Right renal pelvis (tissue), 4 donors: ENCODE measurements at places on chromosomes 7 and 10. TPM values are rescaled to one million over a fixed set of nuclear protein-coding genes. Genes with fewer than 3 reads are reported as not detected.

Gene PDE6C
- polyA plus RNA-seq, result 0.33 TPM

DNA sequence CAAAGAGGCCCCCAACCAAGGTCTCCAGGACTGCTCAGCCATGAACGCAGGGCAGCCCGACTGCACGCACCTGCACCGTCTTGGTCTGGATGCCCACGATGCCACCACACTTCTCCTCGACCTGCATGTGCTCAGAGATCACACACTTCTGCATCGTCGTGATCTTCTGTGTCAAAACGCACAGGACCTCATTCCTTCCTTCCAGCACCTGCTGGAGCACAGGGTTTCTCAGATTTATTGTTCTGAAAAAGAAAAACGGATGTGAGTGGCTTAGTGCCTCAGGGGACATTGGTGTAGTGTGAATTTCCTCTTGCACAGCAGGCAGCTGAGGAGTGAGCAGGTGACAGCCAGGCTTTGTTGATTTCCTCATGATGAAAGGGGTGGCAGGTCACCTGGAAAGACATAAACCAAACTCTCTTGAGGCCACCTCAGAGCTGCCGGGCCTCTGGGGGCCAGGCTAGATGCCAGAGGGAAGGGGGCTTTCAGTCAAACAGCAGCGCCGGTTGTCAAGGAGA is 38.2 kb downstream of the GSDME start:
- no peak for DNase-seq

Gene LEP
- 0.25 TPM for polyA plus RNA-seq

Gene MAT1A
- polyA plus RNA-seq, result 1.3 TPM

Gene ZCWPW1
- polyA plus RNA-seq, result 5.3 TPM

GRCh38 chr7:23246555-23246954 is at the start of gene GPNMB:
TSS of gene GPNMB (plus strand) at chr7:23246775. CDS start at chr7:23246858, 83 bp downstream.
- DNase-seq, result no peak

DNA sequence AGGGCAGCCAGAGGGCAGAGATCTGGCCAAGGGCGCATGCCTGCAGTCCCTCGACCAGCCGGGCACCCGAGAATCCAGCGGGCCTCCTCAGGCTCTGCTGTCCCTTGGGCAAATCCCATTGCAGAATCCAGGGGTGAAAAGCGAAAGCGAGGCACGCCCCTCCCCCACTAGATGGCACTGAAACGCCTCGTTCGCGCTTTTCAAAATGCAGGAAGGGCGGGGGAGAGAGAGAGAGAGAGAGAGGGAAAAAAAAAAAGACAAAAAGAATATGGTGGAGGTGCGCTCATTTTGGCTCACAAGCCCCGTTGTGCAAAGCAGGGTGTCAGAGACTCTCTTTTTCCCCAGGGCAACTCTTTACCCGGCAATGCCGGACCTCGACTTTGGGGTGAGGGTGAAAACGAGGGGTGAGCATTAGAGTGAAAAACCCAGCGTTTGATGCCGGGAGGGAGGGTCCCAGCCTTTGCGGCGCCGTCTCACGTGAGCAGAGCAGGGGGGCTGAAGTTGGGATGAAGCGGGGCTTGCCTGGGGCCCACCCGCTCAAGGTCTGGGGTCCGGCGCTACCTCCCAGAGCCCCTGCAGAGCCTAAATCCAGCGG is 2.5 kb upstream of the TMEM178B start:
- DNase-seq, result no peak

- no peak for DNase-seq
Measured at GRCh38 chr10:1464881-1465417, 272.4 kb downstream of the ADARB2 start.

Gene EVX1
- 0.12 TPM for polyA plus RNA-seq

Gene PHYH
- 37.1 TPM for polyA plus RNA-seq

DNA sequence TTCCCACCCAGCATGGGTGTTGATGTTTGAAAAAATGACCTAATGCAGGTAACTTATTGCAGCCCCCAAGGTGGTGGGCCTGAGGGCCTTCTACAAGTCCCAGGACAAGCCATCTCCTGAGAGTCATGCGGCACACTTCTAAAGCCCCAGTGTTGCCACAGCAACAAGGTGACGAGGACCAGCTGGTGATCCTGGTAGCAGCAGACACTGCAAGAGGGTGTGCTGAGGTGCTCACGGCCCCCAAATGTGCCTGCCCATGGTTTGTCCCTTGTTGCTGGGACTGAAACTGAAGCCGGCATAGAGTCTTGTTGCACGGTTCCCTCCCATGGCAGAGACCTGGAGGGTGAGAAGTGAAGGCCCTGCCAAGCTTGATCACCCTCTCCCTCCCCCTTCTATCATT is 333.2 kb upstream of the MGMT start:
- no peak for DNase-seq

DNA sequence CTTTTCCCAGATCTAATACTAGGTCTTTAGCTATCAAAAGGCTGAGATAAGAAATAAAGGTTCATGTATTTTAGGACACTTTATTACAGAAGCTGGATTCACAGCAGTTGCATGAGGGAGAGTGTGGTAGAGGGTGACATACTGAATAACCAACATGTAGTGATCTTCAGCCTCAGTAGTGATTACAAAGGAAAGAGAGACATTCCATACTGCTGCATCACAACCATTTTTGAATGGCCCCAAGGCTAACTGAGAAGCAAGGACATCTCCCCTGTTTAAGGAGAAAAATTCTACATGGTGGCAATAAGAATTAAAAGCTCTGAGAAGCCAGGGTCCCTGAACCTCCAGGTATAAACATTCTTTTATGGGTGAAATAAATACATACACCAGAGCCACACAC is 35.3 kb downstream of the COG5 start:
- DNase-seq, result no peak

Gene CHST15
- 20.2 TPM for polyA plus RNA-seq

Gene OR2A5
- polyA plus RNA-seq, result 0.17 TPM

Gene NKX6-2
- polyA plus RNA-seq, result 7.8 TPM

DNA sequence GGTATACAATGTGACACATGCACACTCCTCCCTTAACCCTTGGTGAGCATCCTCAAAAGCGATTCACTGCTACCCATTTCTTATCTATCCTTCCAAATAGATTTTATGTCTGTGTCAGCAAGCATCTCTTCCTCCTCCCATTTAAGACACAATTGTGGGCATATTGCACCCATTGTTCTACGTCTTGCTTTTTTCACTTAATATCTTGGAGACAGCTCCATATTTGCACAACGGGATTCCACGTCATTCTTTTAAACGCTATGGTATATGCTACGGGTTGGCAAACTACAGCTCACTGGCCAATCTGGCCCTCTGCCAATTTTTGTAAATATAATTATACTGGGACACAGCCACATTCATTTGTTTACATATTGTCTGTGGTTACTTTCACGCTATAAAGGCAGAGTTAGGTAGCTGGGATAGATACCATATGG is 88.6 kb downstream of the RNF216 start:
- no peak for DNase-seq

GRCh38 chr10:11680496-11680895 is 61.7 kb upstream of the ECHDC3 start:
- no peak for DNase-seq

DNA sequence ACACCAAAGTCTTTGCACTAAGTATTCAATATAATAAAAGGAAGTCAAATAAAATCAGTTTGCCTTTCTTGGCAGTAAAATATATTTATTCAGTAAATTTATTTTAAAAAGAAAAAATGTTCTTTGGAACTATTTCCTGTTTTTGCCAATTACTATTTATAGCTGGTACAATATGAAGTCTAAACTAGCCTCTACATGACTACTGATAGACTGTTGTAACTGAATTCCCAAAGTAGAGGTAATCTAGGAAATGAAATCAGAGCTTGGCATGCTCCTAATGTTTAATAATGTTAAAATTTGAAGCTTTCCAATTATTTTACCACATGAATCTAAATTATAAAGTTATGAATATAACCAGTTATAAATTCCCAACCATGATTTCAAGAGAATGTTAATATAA is 385.5 kb downstream of the SEMA3D start:
- no peak for DNase-seq

Gene LIPN
- not detected for polyA plus RNA-seq

Gene CLCN1
- 0.21 TPM for polyA plus RNA-seq

- no peak for DNase-seq
Measured at GRCh38 chr7:84202855-84203254, 8.3 kb upstream of the SEMA3A start.

DNA sequence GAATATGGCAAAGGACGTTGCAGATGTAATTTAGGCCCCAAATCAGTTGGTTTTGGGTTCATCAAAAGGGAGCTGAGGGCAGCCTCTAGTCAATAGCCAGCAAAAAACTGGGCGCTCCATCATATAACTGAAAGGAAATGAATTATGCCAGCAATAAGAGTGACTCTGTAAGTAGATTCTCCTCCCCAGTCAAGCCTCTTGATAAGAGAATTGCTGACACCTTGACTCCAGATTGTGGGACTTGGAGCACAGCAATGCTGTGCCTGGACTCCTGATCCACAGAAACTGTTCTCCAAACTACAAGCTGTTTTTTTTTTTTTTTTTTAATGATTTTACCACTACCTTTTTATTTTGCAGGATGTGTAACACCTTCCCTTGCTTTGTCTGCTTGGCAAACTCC is 25.5 kb downstream of the ZFAND4 start:
- no peak for DNase-seq

Gene THSD7A
- polyA plus RNA-seq, result 81.8 TPM

Gene RGR
- 0.13 TPM for polyA plus RNA-seq

Gene NPC1L1
- polyA plus RNA-seq, result 2.9 TPM

- no peak for DNase-seq
Measured at GRCh38 chr7:107687656-107688055, 27.0 kb downstream of the SLC26A4 start.

GRCh38 chr10:99769706-99770105 is 12.7 kb upstream of the ABCC2 start:
- no peak for DNase-seq

Gene CNPY1
- not detected for polyA plus RNA-seq

- DNase-seq, result no peak
Measured at GRCh38 chr10:90741926-90742565, 115.8 kb downstream of the HTR7 start.

DNA sequence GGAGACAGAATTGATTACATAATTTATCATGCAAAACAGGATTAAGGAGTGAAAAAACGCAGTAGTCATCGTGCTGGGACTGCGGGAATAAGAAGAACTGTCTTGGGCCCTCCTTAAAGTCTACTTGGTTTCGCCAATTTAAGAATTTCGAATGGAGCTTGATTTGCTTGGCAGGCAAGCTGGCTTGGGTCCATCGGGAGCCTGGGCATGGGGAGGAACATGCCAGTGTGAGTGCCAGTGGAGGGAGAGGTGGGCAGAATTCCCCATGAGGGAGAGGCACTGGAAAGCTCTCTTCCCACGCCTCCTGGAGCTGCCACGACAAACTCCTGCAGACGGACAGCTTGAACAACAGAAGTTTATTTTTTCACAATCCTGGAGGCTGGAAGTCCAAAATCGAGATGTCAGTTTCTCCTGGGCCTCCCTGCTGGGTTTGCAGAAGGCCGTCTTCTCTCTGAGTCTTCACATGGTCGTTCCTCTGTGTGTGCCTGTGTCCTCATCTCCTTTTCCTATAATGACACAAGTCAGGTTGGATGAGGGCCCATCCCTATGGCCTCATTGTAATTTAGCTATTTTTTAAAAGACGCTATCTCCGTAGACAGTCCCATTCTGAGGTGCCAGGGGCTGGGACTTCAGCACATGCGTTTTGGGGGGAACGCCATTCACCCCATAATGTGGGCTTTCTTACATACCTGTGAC is 528.7 kb upstream of the DPP6 start:
- no peak for DNase-seq

DNA sequence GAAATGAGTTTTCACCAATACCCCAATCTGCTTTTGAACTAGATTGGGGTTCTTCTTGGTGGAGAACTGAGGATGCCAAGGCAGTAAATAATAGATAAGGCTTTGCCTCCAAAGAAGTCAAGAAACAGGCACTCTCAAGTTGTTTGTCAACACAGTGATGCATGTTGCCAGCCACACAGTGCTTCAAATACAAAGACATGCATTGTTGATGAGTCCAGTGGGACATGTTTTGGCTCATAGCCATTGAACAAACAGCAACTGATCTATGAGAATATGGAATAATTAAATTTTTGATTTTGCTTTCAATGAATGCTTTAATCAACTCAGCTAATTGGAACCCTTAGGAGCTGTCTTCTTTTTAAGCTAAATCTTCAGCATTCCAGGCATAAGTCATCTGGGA is 346.4 kb downstream of the THSD7A start:
- DNase-seq, result no peak
